ENCODE measurements at places on chromosomes 3 and 15.

DNA sequence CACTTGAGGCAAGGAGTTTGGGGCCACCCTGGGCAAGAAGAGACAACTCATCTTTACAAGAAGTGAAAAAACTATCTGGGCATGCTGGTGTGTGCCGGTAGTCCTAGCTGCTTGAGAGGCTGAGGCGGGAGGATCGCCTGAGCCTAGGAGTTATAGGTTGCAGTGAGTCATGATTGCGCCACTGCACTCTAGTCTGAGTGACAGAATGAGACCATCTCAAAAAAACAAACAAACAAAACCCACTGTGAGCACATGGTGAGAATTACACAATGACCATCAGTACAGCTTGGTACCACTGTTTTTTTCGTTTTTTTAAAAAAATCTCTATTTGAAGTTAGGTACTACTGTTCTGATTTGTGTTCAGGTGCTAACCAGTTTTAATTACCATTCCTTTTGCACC is 13.6 kb downstream of the VPS39 start:
- DNase-seq = no peak

DNA sequence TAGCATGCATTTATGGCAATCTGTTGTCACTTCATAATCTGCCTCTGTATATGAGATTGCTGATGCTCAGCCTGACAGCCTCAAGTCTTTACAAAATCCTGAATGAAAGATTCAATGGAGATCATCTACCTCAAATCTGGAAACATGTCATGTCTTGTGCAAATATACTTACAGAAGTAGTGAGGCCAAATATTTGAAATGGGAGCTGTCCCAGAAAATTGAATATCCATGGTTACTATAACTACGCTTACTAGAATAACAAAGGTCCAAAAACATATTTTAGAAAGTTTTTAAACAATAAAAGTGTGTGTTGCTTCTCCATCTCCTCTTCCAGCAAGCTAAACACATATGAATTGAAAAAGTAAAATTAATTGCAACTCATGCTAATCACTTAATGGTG is 133.2 kb upstream of the DPH6 start:
- DNase-seq = no peak

DNA sequence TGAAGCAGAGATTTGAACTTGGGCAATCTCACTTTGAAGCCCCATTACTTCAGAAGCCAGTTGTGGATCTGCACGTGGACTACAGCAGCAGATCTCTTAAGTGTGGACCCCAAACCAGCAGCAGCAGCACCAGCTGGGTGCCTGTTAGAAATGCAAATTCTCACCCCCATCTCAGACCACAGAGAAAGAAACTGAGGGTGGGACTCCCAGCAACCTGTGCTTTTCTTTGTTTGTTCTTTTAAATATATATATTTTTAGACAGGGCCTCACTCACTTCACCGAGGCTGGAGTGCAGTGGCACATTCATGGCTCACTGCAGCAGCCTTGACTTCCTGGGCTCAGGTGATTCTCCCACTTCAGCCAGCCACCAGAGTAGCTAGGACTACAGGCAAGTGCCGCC is 53.2 kb downstream of the SLTM start:
- DNase-seq = no peak

DNA sequence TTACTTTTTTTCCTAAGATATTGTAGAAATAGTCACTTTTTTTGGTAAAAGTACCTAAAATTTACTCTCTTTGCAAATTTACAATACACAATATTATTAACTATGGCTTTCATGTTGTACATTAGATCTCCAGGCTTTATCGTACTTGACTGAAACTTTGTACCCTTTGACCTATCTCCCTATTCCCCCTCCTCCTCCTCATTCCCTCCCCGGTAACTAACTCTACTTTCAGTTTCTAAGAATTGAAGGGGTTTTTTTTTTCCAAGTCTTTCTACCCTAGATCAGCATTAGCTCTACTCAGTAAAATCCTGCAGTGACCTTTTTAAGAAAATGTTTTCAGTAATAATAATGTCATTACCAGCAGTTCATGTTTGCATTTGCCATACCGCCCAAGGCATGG is 10.1 kb downstream of the HACL1 start:
- DNase-seq = no peak

DNA sequence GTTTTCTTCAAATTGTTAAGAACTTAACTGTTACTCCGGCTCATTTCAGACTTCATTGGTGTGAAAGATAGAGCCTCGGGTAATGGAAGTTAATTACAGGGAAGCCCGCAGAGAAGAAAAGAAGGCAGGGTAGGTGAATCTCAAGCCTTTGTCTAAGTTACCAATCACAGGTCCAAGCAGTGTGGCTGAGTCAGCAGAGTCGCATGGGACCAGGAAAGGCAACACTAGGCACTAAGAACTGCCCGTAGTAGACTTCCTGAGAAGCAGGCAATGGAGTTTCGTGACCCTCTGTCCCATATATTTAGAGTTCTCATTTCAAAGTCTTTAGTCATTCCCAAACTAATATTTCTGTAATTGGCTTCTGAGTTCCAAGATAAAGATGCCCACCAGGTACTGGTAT is 122.9 kb upstream of the STT3B start:
- no peak for DNase-seq

- no peak for DNase-seq
These were observed 1.2 kb downstream of the CADPS start for GRCh38 chr3:62873761-62874710.

GRCh38 chr3:141657516-141657915 is 80.6 kb upstream of the RNF7 start:
- DNase-seq = no peak

DNA sequence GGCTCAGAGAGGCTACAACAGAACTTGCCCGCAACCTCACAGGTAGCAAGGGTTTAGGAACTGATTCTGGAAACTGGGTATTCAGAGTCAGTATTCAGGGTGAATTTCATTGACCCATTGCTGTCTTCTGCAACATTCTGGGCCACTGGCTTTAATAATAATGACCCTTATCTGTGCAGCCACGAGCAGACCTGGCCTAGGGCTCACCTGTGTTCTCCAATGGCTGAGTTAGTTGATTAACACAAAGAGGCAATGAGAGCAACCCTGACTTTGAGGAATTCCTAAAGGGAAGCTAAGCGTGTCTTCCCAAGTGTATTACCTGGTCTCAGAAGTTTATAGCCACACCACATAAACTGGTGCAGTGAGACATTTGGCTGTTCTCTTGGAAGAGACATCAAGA is 289.9 kb downstream of the EPHB1 start:
- no peak for DNase-seq

GRCh38 chr15:73482166-73482565 is 39.2 kb downstream of the REC114 start:
- DNase-seq = no peak

GRCh38 chr3:105317841-105318240 is 48.9 kb upstream of the ALCAM start:
- DNase-seq = no peak

- peak; percentile 72 for DNase-seq
These were observed 11.5 kb upstream of the CHAC1 start for GRCh38 chr15:40941528-40942336.

GRCh38 chr3:15858547-15859506 is 61.0 kb upstream of the ANKRD28 start:
- DNase-seq = peak; percentile 39

GRCh38 chr3:62905331-62905730 is 30.1 kb upstream of the CADPS start:
- no peak for DNase-seq

GRCh38 chr3:42115215-42115614 is 24.1 kb downstream of the TRAK1 start:
- no peak for DNase-seq

DNA sequence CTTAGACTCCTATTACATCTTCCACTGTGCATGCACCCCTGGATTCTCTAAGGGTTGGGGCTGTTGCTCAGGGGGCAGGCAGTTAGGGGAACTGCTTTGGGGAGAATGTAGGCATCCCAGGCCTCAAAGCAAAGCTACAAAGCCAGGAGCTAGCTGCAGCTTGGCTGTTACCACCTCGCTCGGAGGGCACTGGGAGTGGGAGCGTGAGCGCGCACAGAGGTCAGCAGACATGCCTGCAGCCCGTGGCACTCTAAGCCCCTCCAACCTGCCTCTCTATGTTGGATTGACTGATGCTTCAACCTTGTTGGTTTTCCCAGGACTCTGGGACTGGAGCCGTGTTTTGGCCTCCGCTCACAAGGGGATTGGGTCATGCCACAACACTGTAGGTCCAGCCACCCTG is 69.8 kb downstream of the CPN2 start:
- no peak for DNase-seq

GRCh38 chr3:144344925-144345548 is 373.4 kb downstream of the DIPK2A start:
- no peak for DNase-seq

DNA sequence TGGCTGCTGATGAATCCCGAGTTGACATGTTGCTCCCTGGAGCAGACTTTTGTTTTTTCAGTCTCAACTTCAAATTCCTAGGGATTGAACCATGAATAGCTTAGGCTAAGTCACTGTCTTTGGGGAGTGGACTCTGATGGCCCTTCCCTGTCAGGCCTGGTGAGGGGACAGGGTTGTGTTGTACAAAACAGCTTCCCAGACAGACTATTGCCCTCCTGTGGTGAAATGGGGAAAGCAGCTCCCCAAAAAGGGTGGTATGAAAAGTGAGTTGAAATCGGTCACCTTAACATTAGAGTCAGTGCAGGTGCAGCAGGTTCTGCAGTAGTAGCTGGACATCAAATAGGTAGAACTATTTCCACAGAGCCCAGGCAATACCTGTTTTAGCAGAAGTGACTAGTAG is 775.6 kb downstream of the ROBO2 start:
- DNase-seq = no peak
